GM04504 (cell line): ENCODE measurements at places on chromosomes 1 and 21.

DNA sequence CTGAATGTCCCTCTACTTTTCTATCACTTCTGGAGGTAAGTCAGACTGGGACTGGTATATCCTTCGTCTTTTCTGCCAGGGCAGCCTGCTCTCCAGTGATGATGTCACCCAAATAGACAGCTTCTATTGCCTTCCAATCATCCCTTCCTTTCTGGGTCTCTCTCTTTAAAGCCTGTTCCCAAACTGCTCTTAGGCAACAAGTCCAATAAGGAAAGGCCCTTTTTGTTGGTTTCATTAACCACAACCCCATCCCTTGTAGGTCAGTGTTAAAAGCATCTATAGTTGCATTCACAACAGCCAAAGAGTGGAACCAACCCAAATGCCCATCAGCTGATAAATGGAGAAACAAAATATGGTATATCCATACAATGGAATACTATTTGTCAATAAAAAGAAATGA lies 114.4 kb downstream of the CNIH3 start:
- DNase-seq: no peak

DNA sequence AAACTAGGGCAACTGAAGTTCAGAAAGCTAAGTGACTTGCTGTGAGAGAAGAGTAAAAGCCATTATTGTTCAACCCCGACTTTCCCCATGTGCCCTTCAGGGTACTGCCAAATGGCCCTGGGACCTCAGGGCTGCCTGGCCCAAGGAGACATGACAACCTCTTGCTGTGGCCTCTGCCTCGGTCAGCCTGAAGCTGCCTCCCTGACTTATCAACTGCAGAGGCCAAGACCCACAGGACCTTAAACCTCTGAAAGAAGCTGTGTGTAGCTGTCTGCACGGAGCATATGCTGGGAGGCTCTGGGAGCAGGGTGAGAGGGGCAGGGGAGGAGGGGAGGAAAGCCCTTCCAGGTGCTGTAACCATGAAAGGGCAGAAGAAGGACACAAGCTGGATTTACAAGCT lies 35.9 kb downstream of the HMGB4 start:
- no peak for DNase-seq

DNA sequence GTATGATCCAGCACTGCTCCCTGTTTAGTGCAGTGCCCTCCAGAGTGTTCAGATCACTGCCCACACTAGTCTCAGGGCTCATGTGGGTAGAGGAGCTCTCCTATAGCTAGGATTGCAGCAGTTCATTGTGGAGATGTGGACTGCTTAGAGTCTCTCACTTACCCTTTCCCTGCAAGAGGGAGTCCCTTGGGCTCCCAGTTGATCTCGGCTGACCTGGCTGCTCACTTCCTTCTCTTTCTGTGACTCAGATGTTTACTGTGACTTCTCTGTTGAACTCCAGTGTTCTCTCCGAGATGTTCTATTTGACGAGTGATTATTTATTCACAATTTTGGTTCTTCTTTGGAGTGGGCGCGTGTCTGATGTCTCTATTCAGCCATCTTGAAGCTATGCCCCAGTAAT lies 141.9 kb downstream of the PTBP2 start:
- no peak for DNase-seq

DNA sequence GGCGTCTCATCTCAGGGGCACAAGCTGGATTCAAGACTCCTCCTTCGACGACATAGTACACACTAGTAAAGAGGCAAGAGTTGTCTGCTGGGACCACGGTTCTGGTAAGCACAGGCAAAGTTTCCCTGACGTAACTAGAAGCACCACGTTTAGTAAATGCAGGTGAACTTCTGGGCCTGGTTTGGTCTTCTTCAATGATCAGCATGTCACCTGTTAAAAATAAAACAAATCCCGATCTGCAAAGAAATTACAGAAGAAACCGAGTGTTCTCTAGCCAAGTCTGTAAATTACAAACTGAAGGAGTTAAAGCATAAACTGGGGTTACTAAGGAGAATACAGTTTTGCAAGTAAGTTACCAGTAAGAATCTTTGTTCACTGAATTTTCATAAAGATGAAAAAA lies 1.5 kb downstream of the YOD1 start:
- DNase-seq: no peak

- peak; percentile 89 for DNase-seq
Measured at GRCh38 chr1:171292799-171293198, 21.2 kb upstream of the FMO4 start.

DNA sequence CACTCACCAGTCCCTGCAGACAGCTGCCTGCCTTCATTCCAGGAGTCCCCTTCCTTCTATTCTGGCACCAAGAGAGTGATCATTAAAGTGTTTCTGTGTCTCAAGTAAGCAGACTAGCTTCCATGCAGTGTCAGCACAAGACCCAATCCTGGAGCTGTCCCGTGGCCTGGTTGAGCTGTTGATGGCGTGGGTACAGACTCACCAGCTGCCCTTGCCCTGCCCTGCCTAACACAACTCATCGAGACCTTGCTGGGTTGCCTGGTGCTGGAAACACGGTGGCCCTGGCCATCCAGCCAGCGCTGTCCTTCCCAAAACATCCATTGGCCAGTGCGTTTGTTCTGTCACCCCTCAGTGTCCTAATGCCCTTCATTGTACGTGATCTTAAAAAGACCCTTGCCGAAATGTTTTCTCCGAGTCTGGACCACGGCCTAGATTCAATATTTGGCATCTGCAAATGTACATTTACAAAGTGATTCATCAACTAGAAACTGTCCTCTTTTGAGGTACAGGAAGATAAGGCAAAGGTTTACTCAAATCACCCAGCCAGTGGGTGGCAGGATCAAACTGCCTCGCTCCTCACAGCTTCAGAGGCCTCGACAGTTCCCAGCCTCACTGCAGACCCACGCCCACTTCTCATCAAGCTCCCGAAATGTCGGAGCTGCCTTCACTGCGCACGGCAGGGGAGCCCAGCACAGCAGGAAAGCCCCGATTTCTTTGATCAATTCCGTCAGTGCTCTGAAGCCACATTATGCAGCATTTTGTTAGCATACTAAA lies 494.2 kb downstream of the KIF26B start:
- DNase-seq: no peak

DNA sequence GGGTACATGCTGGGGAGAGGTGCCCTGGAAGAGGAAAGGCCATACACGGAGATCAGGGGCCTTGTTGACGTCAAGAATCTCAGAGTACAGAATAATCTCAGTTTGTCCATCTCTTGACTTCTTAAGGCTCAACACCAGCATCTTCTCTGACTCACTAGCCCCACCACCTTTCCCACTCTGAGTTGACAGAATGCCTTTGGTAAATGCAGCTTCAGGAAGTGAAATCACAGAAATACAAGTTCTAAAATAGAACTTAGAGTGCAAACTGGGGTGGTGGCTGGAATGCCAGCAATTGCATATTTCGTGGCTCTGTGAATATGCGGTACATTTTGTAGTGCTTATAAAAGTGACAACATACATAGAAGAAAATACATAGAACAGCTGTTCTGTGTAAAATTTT lies 1.6 kb downstream of the COG2 start:
- DNase-seq: no peak

GRCh38 chr1:114008480-114008941 lies 29.2 kb downstream of the OLFML3 start:
- no peak for DNase-seq

GRCh38 chr1:205782627-205783432 lies 7.5 kb upstream of the RAB29 start:
- no peak for DNase-seq

DNA sequence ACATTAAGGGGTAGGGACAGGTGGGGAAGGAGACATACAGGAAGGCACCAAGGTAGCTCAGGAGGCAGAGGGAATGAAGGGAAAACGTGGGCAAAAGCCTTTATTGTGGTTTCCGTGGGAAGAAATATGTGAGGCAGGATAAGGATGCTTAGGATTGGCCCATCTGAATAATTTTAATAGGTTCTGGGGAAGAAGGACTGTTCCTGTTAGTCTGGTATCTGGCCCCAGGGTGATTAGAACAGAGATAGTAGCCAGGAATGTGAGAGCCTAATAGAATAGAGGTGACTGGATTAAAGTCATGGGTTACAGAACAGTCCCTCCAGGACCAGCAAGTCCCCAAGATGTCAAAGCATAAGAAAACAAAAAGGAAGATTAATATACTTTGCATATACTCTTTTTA lies 545.2 kb upstream of the CAMK1G start:
- no peak for DNase-seq

DNA sequence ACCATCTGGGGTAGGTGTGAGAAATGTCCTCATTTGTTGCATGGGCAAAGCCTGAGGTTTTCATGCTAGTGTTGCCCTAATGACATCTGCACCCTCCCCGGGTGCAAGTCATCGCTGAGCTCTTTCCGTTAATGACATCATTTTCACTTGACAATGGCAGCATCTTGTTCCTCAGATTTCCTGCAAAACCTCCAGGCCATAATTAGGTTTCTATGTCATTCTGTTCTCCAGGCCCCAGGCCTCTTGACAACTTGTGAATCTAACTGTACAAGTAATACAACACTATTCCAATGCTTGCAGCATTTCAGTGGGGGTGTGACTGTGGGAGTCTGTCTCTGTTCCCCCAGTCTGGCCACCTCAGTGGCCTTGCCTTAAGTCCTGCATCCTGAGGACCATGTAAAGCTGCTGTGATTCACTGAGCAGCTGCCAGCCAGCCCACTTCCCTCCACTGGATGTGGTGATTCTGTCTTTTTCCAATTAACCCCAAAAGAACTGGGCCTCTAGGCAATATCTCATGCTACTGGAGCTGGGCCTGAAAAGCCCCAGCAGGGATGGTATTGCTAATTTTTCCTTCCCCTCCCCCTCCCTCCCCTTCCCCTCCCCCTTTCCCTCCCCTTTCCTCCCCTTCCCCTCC lies 22.8 kb downstream of the RAB7B start:
- DNase-seq: no peak

DNA sequence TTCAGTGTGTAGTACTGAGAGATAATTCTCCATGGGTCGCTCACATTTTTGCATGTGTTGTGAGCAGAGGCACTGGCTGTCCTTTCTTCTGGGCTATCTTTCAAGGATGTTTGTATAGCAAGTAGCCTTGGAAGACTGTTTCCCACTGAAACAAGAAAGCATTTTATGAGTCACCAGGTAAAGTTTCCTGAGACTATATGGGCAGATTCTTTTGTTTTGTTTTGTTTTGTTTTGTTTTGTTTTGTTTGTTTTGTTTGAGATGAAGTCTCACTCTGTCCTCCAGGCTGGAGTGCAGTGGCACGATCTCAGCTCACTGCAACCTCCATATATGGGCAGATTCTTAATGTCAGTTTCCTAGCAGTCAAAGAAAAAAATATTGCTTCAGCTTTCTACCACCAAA lies 912.6 kb downstream of the TTLL7 start:
- no peak for DNase-seq

DNA sequence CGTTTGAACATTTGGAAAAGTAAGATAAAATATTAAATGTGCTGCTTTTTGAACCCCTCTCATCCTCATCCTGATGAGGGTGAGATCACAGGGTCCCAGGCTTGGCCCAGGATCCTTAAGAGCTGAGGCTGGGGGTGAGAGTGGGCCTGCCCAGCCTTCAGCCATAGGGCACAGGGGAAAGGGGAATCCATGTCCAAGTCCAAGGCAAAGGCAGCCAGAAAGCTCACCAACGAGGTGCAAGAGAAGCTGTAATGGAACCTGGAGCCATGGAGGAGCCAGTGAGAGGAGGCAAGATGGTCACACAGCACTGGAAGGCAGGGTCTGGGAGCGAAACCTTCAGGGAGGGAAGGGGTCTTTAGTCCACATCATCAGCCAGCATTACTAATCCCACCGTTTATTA lies 191.9 kb downstream of the RRAGC start:
- no peak for DNase-seq

GRCh38 chr1:60073605-60074278 lies at the start of gene C1orf87:
Gene C1orf87 (minus strand): TSS chr1:60073770. CDS start chr1:60072643, 1,127 bp downstream.
- DNase-seq: no peak

DNA sequence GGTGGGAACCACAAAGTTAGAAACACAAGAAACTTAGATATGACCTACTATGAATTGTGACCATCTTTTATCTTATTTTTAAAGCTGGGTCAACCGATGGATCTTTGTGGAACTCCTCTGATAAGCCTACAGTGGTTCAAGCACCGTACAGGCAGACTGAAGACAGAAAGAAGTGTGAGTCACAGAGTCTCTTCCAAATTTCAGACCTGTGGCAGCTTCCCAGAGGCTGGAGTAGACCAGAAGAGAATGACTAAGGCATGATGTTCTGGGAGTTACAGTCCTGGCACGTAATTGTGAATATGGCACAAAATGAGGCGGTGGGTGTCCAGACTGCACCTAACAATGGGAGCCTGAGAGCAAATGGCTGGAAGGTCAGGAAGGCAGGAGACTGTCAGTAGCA lies 70.0 kb downstream of the LMO4 start:
- DNase-seq: peak; percentile 58

- DNase-seq: no peak
Measured at GRCh38 chr1:26317146-26317545, 612 bp upstream of the CD52 start.

- DNase-seq: no peak
Measured at GRCh38 chr1:175422156-175422555, 229.6 kb upstream of the KIAA0040 start.

DNA sequence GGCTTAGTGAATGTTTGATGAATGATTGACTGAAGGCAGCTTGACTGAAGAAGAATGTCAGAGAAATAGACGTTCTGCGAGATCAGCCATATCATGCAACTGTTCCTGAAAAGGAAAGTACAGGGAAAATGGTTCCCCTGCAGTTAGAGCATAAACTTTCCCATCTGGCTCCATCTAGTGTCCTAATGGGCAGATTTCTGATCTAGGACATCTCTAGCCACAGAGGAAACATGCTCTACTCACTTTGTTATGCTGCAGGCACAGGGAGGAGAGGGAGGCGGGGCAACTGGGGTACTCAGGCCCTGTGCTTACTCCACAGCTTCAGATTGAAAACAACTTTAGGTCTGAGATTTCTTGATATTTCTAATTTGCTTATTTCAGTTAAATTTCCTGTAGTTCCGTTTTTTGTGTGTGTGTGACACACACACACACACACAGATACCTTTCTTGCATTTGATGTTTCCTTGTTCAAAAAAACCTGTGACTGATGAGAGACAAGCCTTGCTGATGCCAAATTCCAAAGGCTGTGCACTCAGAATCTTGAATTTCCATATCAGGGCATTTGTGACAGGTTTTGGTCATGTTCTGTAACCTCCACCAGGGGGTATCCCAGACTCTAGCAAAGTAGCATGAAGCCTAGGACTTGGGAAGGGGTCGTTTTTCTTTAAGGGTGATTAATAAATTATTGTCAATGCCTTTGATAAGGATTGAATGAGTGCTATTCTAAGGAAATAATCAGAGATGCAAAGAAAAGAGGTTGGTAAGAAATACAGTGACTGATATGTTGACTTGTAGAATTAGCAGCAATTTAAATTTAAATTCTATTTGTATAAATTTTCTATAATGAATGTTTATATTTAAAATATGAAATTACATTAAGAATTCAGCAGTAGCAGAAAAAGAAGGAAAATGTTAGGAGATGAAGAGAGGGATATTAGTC lies 139.7 kb upstream of the BEND5 start:
- DNase-seq: peak; percentile 54
